ENCODE measurements at places on chromosomes 7 and 10. TPM values are rescaled to one million over a fixed set of nuclear protein-coding genes. Genes with fewer than 3 reads are reported as not detected.

The NPTX2 gene
- total RNA-seq: 0.07 TPM

The ELAPOR2 gene
- total RNA-seq: 1.9 TPM

The FGL2 gene
- total RNA-seq: not detected

The GPR26 gene
- total RNA-seq: not detected

The PAX4 gene
- not detected for total RNA-seq

The EPHA1 gene
- 14.4 TPM for total RNA-seq

The ITGA8 gene
- 0.06 TPM for total RNA-seq

The GBX1 gene
- not detected for total RNA-seq

The VPS37D gene
- 12.2 TPM for total RNA-seq

The INMT gene
- not detected for total RNA-seq

The CELF2 gene
- total RNA-seq: 11.0 TPM

Measured in epithelial cell of proximal tubule (primary cell).